Left forelimb (tissue), 1 donor: ENCODE measurements at places on chromosomes 16 and 17.

DNA sequence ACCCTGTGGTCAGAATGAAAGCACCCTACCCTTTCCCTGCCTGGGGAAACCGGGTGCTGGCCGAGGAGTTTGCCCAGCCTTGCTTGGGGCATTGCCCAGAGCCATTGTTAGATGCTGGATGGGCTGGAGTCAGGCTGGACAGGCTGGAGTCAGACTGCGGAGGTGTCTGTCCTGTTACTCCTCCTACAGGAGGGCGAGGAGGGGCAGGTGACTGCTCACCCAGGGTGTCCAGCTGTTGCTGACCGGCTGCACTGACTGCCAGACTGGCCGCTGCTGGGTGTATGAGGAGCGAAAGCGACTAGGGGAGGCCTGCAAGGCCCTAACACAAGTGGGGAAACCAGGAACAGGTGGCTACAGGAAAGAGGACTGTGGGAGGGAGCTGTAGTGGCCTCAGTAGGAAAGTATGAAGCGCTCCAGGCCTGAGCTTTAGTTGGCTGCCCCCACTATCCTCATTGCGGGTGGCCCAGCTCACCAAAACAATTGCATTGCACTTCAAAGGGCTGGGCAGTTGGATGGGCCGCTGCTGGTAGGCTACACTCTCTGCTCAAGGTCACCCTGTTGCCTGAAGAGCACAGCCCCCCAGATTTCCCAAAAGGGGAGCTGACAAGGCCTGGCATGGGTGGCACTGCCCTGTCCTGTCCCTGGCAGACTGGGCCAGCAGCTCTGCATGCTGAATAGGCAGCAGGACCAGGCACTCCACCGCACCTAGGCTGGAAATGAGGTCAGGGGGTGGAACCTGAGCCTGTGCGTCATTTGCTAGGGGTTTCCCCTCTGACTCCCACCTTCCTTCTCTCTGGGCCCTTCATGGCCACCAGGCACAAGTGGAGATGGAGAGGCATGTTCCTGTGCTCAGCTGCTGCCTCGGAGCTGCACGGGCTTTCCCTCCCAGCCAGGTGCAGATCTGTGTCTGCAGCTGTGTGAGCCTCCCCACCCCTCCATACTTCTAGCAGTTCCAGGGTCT is 18.4 kb downstream of the LDHD start:
- no peak for DNase-seq

DNA sequence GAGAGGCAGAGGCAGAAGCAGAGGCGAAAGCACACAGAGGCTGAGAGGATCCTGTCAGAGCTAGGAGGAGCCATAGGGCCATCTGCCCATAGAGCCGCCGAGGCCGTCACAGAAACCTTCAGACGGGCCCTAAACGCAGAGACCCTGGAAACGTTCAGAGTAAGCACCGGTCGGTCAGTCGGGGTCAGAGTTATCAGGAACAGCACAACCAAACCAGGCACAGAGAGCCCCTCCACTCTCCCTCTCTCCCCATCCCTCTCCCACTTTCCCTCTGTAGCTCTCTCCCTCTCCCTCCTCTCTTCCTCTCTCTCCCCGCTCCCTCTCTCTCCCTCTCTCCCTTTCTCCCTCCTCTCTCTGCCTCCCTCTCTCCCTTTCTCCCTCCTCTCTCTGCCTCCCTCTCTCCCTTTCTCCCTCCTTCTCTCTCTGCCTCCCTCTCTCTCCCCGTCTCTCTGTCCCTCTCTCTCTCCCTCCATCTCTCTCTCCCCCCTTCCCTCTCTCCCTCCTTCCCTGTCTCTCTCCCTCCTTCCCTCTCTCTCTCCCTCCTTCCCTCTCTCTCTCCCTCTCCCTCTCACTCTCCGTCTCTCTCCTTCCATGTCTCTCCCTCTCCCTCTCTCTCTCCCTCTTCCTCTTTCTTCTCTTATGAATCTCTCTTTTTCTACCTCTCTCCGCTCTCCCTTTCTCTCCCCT is 138.9 kb downstream of the C16orf95 start:
- DNase-seq: no peak

DNA sequence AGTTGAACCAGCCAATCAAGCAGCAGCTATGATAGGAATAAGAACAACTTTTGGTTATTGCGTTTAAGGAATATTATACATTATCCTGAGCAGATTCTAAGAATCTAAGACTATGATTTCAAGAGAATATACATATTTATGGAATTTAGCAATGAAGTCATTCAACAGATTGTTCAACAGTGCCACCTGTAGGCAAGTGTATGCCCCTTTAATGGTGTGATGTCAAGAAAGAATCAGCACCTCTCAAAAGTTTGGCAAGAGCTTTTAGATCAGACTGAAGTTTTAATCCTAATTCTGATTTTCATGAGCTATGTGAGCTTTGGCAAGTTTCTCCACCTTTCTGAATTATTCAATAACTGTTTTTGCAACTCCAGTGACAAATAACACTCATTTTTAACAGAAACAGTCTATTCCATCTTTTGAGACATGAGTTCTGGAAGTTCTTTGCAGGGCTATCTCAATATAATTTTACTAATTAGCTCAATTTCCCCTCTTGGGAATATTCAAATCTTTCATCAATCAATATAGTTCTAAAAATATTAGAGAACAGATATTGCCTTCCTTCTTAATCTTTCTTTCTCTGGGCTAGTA is 474.3 kb upstream of the TOM1L1 start:
- DNase-seq: no peak

GRCh38 chr16:67936880-67937605 is 393 bp upstream of the PSMB10 start:
- DNase-seq: no peak

DNA sequence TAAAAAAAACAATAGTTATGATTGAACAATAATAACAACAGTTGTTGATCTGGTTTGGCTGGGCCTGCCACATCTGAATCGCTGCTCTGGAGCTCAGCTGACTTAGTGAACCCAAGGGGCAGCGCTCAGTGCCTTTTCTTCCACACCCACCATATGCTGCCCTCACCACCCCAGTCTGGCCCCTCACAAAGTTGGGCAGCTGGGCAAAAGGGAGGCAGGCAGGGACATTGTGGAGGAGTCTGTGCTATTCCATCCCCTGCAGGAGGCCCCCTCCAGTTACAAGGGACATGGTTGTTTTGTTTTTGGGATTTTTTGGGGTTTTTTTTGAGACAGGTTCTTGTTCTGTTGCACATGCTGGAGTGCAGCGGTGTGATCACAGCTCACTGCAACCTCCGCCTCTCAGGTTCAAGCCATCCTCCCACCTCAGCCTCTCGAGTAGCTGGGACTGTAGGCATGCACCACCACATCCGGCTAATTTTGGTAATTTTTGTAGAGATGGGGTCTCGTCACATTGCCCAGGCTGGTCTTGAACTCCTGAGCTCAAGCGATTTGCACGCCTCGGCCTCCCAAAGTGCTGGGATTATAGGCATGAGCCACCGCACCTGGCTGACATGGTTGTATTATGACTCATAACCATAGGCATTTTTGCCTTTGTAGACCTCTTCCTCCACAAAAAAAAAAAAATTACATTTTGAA is 8.6 kb upstream of the PECAM1 start:
- no peak for DNase-seq

DNA sequence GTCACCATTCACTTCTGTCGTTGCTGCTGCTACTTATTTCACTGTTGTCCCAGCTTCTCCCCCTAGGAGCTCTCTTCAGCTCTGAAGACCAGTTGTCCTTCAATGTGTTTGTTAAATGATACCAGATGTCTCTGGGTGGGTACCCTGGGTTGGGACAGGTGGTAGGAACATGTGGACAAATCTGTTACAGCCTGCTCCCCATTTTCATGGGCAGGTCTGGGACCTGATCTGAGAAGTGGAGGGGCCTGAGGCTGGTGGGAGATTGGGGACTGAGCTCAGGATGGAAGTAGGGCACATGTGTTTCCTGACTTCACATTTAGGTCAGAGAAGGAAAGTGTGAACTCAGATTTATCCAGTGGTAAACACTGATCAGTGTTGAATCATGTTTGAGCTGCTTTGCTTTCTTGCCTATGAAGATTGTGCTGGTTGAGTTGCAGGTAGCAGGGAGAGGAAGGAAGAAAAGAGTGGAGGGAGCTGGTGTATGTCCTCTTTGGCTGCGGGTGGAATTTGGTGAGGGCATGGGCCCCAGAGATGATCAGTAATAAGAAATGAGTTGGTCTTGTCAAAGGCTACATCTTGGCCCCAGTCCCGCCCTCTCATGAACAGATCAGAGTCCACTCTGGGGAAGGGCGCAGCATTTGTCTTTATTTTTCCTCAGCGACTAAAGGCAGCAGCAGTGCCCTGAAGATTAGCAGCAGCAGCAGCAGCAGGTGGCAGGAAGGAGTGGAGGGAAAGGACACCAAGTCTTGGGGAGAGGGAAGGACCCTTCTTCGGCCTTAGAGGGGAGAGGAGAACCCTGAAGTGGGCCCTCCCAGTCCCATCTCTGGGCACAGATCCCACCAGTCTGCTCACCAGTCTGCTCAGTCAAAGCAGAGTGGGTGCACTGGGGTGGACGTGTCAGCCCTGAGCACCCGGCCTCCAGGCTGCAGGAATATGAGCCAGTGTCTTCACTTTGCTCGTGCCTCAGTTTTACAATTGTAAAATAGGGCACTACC is 6.1 kb upstream of the EFTUD2 start:
- no peak for DNase-seq

GRCh38 chr16:49473773-49474172 is 100.2 kb downstream of the C16orf78 start:
- DNase-seq: peak; percentile 45

- no peak for DNase-seq
Observed at GRCh38 chr17:63023049-63023448, 57.0 kb downstream of the TANC2 start.
